ENCODE measurements at places on chromosomes 7 and 10. TPM values are rescaled to one million over a fixed set of nuclear protein-coding genes. Genes with fewer than 3 reads are reported as not detected.

Gene CDK5
- 4.7 TPM for total RNA-seq

Gene GFRA1
- total RNA-seq: not detected

Gene STK32C
- total RNA-seq: 8.4 TPM

Gene NYAP1
- total RNA-seq: 1.3 TPM

Gene HYAL4
- not detected for total RNA-seq

Gene SPDYE2B
- total RNA-seq: not detected

Gene MRPL32
- total RNA-seq: 39.1 TPM

Gene GARIN1A
- total RNA-seq: 1.4 TPM

- H3K27ac ChIP-seq: peak overlapping the region; percentile 94
- H3K27me3 ChIP-seq: no peaks in the 10 kb centered on the region
- H3K4me1 ChIP-seq: peaks cover 77% of the 10 kb centered on the region
- H3K36me3 ChIP-seq: peaks cover 11% of the 10 kb centered on the region
These were observed 15.9 kb downstream of the VSIR start for GRCh38 chr10:71757399-71757922.

- H3K27me3 ChIP-seq: no peaks in the 10 kb centered on the region
- no peak overlapping the region for H3K4me3 ChIP-seq
- no peaks in the 10 kb centered on the region for H3K4me1 ChIP-seq
- H3K27ac ChIP-seq: no peak overlapping the region
These were observed 68.5 kb downstream of the CDC14C start for GRCh38 chr7:48992816-48993215.

DNA sequence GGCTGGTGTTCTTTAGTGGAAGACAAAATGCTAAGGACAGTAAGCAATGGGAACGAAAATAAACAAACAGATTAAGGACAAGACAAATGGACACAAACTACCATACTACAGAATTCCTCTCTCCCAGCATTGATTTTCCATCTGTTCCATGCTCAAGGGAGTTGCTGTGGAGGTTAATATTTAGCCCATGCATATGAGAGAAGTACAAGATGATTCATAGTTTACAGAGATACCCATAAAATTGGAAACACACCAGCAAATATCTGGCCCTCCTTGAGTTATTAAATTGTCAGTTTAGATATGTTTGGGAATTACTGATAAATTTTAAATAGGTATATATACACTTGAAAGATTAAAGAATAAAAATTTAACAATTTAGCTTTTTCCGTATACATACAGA lies 69.8 kb downstream of the GLI3 start:
- H3K36me3 ChIP-seq: no peaks in the 10 kb centered on the region
- no peak overlapping the region for H3K27ac ChIP-seq
- DNase-seq: no peak
- no peak overlapping the region for H3K4me3 ChIP-seq
- H3K27me3 ChIP-seq: no peaks in the 10 kb centered on the region

DNA sequence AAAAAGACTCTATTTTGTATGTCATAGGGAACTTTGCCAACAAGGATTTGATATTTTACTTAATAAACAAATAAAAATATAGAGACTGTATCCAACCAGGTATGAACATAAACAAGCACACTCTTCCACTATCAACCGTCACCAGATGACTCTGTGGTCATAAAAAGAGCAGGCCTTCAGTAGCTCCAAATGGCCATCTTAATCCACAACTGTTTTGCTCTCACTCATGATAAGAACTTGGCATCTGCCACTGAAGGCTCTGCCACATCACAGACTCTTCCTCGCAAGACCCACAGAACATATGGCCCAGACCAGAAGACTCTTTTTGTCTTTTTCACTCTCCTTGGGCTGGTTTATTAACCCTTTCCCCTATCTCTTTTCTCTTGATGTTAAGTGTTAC lies 98.7 kb upstream of the POM121L12 start:
- no peak overlapping the region for H3K27ac ChIP-seq
- no peaks in the 10 kb centered on the region for H3K27me3 ChIP-seq
- H3K36me3 ChIP-seq: no peaks in the 10 kb centered on the region
- DNase-seq: no peak
- H3K4me3 ChIP-seq: no peak overlapping the region

- H3K27ac ChIP-seq: no peak overlapping the region
- H3K36me3 ChIP-seq: peaks cover 3% of the 10 kb centered on the region
- no peak overlapping the region for H3K4me3 ChIP-seq
- peaks cover 25% of the 10 kb centered on the region for H3K4me1 ChIP-seq
These were observed 9.7 kb downstream of the AHR start for GRCh38 chr7:17307969-17308648.

DNA sequence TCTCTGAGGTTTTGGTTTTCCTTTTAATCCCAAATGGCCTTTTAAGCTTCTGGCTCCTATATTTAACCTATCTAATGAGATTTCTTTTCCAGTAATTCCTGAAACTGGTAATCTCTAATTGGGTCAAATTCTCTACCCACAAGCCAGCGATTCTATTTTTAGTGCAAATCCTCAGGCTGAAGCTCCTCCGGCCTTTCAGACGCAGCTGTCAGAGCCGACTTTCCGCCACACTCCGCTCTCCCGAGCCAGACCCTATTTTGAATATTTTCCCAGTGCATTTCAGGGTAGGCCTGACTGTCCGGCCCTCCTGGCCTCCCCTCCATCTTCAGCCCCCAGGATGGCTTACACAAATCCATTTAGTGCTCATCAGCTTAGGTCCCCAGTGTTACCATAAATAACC lies 9.7 kb upstream of the ADCY1 start:
- no peaks in the 10 kb centered on the region for H3K4me1 ChIP-seq
- DNase-seq: no peak
- peaks cover 36% of the 10 kb centered on the region for H3K27me3 ChIP-seq
- H3K4me3 ChIP-seq: no peak overlapping the region
- no peaks in the 10 kb centered on the region for H3K36me3 ChIP-seq

DNA sequence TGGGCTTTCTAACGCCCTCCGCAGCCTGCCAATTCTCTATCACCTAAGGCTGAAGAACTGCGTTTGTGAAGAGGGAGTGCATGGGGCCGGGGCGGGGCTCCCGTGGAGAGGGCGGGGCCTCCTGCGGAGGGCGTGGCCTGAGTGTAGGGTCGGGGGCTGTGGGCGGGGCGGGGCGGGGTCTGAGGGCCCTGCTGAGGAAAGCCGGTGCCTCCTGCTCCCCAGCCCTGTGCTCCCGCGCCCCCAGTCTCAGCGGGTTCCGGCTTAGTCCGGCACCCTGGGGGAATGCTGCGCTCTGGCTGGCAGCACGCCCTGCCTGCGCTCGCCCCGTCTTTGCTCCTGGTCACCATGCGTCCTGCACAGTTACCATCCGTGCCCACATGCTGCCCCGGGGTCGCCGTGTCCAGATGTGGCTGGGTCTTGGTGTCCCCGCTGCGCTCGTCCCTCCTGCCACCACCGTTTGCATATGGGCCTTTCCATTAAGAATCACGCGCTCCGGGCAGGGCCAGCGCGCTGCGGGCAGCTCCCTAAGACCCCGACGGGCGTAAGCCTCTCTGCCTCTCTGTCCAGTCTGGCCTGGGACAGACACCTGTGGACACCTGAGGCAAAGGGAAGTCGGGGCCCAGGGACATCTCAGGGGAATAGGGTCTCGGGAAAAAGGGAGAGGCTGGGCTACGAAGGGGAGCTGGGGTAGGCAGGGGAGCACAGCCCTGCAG lies 144.0 kb upstream of the RET start:
- DNase-seq: no peak
- H3K27me3 ChIP-seq: peaks cover 85% of the 10 kb centered on the region
- H3K36me3 ChIP-seq: peaks cover 2% of the 10 kb centered on the region
- peak overlapping the region; percentile 89 for H3K4me3 ChIP-seq
- H3K4me1 ChIP-seq: peaks cover 17% of the 10 kb centered on the region

DNA sequence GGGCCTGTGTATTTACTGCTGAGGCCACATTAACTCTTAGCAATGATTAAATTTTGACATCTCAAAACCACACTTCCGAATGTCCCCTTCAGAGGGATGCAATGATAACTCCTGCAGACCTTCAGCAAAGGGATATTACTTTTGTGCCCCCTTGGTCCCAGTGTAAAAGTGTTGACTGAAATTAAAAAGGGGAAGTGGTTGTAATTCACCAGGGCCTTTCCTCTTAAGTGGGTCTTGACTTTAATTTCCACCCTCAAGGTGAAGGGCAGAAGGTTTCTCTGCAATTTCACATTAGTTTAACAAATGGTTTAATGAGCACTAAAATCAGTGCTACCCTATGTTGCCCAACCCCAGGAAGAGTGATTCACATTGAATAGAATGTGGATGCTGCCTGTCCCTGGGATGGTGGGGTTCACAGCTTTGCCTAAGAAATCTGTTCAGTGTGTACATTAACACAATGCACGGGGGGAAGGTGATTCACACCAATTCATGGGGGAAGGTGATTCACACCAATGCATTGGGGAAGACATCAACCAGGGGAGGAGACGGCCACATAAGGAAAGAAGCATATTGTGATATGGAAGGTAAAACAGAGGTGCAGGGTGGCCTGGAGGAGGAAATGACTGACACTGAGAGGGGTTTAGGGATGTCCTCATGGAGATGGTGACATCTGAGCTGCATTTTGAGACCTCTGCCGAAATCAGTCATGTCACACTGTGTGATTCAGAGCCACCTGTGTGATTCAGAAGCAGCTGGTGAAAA lies 19.4 kb upstream of the TNS3 start:
- no peak for DNase-seq
- no peaks in the 10 kb centered on the region for H3K4me1 ChIP-seq
- no peaks in the 10 kb centered on the region for H3K36me3 ChIP-seq
- no peak overlapping the region for H3K4me3 ChIP-seq
- H3K27me3 ChIP-seq: no peaks in the 10 kb centered on the region

GRCh38 chr10:98408799-98409198 lies 6.2 kb downstream of the PYROXD2 start:
- no peak overlapping the region for H3K27ac ChIP-seq
- no peaks in the 10 kb centered on the region for H3K27me3 ChIP-seq
- no peak for DNase-seq

GRCh38 chr7:100677308-100678267 lies 4.0 kb downstream of the GNB2 start:
- peaks cover 4% of the 10 kb centered on the region for H3K36me3 ChIP-seq
- peaks cover 37% of the 10 kb centered on the region for H3K4me1 ChIP-seq
- H3K27ac ChIP-seq: peak overlapping the region; percentile 53
- no peak for DNase-seq

DNA sequence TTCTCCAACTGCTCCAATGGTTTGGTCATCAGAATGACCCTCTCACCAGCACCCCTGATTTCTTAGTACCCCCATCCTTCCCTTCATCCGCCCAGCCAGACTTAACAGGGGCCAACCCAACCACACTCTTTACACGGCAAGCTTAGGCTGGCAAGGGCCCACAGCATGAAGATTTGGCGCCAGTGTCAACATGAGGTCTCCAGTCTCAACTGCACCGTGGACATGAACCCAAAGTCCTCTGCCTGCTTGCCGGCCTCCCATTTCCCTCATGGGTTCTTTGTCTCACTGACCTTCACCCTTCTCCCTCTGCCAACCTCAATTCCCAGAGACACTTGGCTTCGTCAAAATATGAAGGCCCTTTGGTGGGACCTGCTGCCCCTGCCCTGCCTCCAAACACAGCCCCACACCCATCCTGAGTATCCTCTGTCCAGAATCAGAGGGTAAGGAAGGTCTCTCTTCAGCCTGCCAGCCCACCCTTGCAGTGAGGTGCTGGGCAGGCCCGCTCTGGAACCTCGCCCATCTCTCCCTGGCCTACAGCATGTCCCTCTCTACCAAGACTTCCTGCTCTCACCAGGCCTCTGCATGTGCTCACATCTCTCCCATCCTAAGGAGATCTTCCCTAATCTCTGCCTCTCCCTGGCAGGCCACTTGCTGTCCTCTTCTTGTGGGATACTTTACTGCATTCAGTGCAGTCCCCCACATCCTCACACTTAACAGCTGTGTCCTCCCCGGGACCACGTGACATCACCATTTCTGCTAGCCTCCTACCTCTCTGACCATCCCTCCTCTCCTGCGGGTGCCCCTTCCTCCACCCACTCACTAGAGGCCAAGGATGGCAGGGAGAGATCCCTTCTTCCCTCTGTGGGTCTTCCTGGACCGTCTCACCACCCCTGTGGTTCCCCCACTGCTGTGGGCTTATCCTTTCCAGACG lies 91.7 kb upstream of the ZMIZ1 start:
- peaks cover 40% of the 10 kb centered on the region for H3K4me1 ChIP-seq
- DNase-seq: no peak
- peaks cover 17% of the 10 kb centered on the region for H3K27me3 ChIP-seq

DNA sequence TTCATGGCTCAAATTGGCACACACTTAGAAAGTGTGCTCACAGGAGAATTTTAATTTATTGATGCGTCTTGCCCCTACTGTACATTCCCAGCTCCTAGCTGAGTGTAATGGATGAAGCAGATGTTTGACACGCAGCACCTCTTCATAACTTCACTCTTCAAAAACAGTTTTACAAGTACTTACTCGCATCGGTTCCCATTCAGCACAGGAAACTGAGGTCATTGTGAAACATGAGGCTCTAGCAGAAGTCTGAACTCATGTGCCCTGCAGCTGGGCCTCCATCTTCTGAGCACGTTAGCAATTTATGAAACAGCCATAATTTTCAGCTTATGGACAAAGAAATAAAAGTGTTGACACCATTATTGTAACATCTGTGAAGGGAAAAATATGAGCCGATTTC lies 558.9 kb upstream of the MGMT start:
- H3K27me3 ChIP-seq: no peaks in the 10 kb centered on the region
- H3K4me1 ChIP-seq: no peaks in the 10 kb centered on the region

GRCh38 chr10:78398382-78398781 lies 364.7 kb downstream of the RPS24 start:
- H3K27ac ChIP-seq: no peak overlapping the region
- DNase-seq: no peak
- H3K4me1 ChIP-seq: no peaks in the 10 kb centered on the region
- peaks cover under 1% of the 10 kb centered on the region for H3K27me3 ChIP-seq
- H3K36me3 ChIP-seq: peaks cover under 1% of the 10 kb centered on the region

- no peak overlapping the region for H3K4me3 ChIP-seq
- H3K27ac ChIP-seq: peak overlapping the region; percentile 64
- no peak for DNase-seq
- H3K36me3 ChIP-seq: peaks cover 9% of the 10 kb centered on the region
These were observed 30.6 kb downstream of the TMEM243 start for GRCh38 chr7:87188930-87189329.
